Uterine smooth muscle cell (primary cell): ENCODE measurements at places on chromosomes 6 and 20. TPM values are rescaled to one million over a fixed set of nuclear protein-coding genes. Genes with fewer than 3 reads are reported as not detected.

The ABHD16B gene
- not detected in 2 replicates for total RNA-seq

The FIG4 gene
- total RNA-seq, result 22.2 and 39.5 TPM in 2 replicates

The RNF144B gene
- total RNA-seq, result 0.55 and 0.62 TPM in 2 replicates

The TCF21 gene
- total RNA-seq, result 1.9 and 5.5 TPM in 2 replicates

The CPNE5 gene
- total RNA-seq, result under 0.01 and 0.11 TPM in 2 replicates

The GLP1R gene
- total RNA-seq, result not detected in 2 replicates

The HLA-DRB1 gene
- total RNA-seq, result not detected in 2 replicates

The NRM gene
- total RNA-seq, result 2.2 and 4.0 TPM in 2 replicates

The MAP3K5 gene
- total RNA-seq, result 24.2 and 33.6 TPM in 2 replicates

The RALGAPA2 gene
- total RNA-seq, result 6.0 and 11.4 TPM in 2 replicates

The ZNF391 gene
- total RNA-seq, result 1.7 and 3.0 TPM in 2 replicates

The SLC22A7 gene
- total RNA-seq, result not detected in 2 replicates

The NOP56 gene
- 146 and 205 TPM in 2 replicates for total RNA-seq

The STMND1 gene
- not detected in 2 replicates for total RNA-seq

The CST1 gene
- total RNA-seq, result 0.22 and 6.9 TPM in 2 replicates

The PPIL1 gene
- 27.4 and 34.7 TPM in 2 replicates for total RNA-seq

The USP49 gene
- total RNA-seq, result 2.9 and 4.5 TPM in 2 replicates

The FAM162B gene
- 6.5 and 14.1 TPM in 2 replicates for total RNA-seq

The SEMG2 gene
- total RNA-seq, result not detected in 2 replicates

The SLC22A16 gene
- 0.11 TPM in 1 of 2 replicates, not detected in the other for total RNA-seq

The CHD6 gene
- total RNA-seq, result 23.7 and 29.6 TPM in 2 replicates

The PNPLA1 gene
- total RNA-seq, result not detected in 2 replicates

The FERMT1 gene
- 5.2 and 7.7 TPM in 2 replicates for total RNA-seq
